ENCODE measurements at places on chromosomes 2 and 18.

DNA sequence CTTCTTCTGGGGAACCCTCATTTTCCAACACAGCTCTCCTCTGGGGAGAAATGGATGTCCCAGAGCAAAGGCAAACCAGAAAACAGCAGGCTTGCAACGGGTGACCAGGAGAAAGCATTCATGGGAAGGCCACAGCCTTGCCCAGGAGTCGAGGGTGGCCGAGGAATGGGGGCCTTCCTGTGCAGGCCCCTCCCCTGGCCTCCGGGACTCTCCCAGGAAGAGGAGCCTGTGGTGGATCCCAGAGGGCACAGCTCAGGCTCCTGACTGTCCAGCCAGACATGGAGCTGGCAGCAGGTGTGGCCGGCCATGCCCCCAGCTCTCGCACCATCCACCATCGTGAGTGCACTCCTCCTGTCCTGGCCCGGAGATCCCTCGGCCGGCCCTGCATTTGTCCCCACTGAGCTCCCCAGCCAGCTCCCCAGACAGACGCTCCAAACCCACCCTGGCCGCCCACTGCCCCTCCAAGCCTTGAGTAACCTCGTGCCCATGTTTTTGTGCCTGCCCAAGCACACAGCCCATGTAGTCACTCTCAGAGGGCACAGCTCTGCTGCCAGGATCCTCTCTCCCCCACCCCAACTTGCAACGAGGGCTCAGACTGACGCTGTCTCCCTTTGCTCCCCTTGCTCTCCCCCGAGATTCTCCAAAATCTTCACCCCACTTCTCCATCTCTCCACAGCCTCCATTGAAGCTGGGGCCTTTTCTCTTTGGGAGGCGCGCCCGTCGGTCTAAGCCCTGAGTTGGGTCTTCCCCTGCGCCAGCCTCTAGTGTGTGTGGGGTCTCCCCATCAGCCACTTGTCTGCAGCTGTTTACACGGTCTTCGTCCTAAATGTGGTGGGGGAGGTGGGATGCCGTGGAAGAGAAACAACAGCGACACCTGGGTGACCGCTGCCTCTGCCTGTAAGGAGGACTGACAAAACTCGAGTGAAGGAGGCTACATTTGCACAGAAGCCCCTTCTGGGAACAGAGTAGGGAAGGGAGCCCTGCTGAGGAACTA, 9.8 kb downstream of the PRLH start:
- no peak for DNase-seq

GRCh38 chr2:212816267-212816666, 277.7 kb upstream of the ERBB4 start:
- no peak for DNase-seq

DNA sequence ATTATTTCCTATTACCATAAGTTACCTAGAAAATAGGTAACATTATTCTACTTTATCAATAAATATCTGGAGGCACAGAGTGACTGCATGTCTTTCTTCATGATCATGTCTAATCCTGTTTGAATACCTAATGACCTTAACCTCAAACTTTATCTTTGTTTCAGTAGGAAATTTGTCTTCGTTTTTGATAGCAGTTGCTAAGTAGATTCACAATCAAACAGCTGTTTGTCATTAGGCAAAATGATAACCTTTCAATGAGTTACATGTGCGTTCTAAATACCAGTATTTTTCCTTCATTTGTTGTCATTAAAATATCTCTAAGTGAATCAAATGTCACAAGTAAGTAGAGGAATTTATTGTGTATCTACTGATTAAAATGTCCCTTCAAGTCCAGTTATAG, 473.8 kb downstream of the NRXN1 start:
- no peak for DNase-seq

DNA sequence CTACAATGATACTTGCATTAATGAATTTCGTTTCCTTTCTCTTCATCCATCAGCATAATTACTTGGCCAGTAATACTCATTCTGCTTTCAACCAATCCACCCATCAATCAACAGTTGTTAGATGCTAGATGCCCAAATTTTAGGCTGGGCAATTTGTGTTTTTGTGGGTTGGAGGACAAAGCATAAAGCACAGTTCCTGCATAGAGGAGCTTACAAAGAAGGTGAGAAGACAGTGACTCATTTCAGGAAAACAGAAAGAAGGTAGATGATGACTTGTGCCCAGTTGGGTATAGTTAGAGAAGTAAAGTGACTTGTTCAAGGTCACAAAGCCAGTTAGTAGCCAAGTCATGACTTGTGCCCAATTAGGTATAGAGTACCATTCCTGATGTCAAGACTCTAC, 1186.8 kb upstream of the CELF4 start:
- no peak for DNase-seq

DNA sequence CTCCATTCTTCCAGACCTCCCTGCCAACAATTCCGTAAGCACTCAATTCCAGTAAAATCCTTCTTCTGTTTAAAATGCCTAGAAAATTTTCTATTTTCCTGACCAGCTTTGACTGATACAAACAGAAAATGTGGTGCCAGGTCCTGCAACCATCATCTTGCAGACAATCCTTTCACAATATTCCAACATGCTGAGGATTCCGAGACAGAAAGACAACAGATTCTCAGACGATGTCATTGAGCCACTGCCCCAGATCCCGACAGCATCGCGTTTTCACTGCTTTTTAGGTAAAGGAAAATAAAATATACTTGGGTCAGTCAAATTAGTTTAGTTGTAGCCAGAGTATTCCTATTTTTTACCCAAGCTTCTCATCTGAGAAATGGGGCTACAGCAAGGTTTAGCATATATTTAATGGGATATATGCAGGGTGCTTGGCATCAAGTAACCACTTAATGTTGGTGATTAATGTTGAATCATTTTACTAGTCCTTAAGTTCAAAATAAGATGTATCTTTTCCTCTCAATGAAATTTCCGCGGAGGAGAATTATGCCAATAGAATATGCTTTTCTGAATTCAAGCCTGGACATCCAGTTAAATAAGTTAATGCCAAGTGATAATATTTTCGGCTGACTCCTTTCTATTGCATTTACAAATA, 866.6 kb downstream of the SLC4A3 start:
- no peak for DNase-seq

DNA sequence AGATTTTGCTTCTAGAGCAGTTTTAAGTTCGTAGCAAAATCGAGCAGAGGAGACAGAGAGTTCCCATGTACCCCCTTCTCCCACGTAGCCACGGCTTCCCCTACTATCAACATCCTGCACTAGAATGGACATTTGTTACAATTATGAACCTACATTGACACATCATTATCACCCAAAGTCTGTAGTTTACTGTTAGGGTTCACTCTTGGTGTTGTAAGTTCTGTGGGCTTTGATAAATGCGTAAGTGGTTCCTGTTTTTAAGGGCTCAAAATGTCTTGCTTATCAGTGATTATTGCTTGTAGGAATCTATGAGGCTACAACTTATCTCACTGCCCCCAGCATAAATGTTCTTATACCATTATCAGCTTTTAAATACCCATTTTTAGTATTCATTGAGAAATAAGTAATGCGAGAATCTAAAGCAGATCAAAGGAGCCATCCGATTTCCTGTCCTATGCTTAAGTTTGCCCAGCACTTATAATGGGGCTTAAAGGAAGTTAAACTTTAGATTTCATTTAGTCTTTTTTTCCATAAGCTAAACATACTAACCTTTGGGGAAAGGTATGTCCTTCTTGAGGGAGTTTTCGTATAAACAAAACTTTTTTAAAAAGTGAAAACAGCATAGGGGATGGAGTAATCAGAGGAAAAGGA, 118.7 kb downstream of the HAUS1 start:
- DNase-seq: no peak

GRCh38 chr2:102082571-102083392, 59.8 kb upstream of the IL1R1 start:
- DNase-seq: no peak

DNA sequence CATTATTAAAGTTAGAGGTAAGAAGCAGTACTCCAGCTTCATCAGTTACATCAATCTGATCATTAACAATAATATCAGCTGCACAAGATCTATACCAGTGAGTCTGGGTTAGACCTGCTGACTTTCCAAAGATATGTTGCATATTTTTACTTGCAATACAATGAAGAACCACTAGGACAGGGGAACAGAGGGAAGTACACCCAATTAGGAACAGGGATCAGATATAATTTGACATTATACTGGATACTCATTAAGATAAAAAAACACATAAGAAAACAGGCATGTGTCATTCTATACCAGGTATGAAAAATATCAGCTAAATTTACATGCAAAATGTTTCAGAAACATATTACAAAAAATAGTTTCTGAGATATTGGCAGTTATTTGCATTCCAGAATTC, 995.1 kb upstream of the DDX18 start:
- DNase-seq: no peak

- DNase-seq: no peak
Observed at GRCh38 chr2:206482123-206482522, 38.8 kb downstream of the ADAM23 start.

Data from SK-N-DZ (cell line).